NCI-H1436 treated with DMSO at 0.1 percent for 48 hours (cell line): ENCODE measurements at places on chromosomes 4 and X.

DNA sequence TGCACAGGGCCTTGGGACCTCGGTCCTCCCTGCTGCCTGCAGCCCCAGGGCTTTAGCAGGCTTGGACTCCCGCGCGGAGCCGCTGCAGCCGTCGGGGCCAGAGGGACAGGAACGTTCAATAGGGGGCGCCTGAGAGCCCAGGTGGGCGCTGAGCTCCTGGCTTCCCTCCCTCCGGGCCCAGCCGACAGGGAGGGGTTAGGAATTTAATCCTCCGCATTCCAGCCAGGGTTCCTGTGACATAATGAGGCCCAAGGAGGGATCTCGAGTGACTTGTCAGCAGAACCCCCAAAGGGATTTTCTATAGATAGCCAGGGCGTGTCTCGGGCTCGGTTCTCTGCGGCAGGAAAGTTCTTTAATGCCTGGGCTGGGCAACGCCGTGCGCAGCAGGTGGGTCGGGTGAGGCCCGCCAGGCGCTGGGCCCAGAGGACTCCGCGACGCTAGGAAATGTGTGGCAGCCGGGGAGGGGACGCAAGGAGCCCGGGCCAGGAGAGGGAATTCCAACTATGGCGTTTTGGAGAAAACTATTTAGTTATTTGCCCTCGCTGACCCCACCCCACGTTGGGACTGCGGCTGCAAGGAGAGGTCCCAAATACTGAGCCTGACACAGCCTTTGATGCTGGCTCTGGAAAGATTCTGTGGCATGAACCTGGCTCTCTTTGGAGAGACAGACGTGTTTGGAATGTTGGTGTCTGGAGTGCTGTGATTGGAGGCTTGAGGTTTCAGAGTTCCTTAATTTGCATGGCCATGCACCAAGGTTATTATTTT, 285.2 kb upstream of the GATB start:
- DNase-seq: no peak

GRCh38 chr4:98746530-98746929, 88.1 kb upstream of the TSPAN5 start:
- no peak for DNase-seq

DNA sequence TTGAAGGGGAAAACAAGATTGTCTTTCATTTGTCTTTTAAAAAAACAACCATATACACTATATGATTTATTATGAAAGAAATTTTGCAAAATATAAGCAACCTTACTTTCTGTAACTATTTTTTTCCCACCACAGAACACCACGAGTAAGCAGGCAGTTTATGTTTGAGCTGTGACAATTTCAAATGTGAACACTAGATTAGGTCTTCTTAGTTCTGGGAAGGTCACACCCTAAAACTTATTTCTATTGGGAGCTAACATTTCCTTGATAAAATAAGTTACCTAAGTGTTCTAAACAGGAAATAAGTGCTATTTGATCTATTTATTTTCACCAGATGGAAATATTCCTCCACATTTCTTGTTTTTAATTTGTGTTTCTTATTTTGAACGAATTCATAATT, 50.6 kb downstream of the PCDH7 start:
- no peak for DNase-seq

DNA sequence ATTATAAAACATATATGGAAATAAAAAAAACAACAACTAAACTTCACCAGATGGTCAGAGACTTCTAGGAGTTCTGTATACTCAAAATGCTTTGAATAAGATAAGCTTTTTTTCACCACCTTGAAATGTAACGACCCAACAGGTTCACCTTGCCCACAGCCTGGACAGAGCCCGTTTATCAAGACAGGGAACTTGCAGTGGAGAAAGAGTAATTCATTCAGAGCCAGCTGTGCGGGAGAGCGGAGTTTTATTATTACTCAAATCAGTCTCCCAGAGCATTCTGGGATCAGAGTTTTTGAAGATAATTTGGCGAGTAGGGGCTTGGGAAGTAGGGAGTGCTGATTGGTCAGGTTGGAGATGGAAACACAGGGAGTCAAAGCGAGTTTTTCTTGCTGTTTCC, 38.5 kb downstream of the AGA start:
- no peak for DNase-seq

DNA sequence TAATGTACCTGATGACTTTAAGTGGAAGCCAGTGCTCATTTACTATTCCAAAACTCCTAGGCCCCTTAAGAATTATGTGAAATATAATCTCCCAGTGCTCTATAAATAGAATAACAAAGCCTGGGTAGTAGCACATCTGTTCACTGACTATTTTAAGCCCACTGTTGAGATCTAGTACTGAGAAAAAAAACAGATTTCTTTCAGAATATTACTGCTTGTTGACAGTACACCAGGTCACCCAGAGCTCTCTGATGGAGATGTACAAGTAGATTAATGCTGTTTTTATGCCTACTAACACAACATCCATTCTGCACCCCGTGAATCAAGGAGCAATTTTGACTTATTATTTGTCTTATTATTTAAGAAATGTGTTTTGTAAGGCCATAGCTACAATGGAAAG, 75.7 kb downstream of the FAM47C start:
- no peak for DNase-seq

DNA sequence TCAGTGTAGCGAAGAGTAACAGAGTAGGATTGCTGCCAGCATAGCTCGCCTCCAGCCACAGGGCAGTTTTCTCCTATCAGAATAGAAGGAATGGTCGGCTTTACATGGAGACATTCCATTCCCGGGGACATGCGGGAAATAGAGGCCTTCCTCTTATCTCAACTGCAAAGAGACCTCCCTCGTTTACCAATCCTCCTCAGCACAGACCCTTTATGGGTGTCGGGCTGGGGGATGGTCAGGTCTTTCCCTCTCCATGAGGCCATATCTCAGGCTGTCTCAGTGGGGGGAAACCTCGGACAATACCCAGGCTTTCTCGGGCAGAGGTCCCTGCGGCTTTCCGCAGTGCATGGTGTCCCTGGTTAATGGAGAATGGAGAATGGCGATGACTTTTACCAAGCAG, 285.0 kb downstream of the ASMT start:
- DNase-seq: no peak

- no peak for DNase-seq
Measured at GRCh38 chrX:133812402-133812801, 173.0 kb downstream of the GPC3 start.

DNA sequence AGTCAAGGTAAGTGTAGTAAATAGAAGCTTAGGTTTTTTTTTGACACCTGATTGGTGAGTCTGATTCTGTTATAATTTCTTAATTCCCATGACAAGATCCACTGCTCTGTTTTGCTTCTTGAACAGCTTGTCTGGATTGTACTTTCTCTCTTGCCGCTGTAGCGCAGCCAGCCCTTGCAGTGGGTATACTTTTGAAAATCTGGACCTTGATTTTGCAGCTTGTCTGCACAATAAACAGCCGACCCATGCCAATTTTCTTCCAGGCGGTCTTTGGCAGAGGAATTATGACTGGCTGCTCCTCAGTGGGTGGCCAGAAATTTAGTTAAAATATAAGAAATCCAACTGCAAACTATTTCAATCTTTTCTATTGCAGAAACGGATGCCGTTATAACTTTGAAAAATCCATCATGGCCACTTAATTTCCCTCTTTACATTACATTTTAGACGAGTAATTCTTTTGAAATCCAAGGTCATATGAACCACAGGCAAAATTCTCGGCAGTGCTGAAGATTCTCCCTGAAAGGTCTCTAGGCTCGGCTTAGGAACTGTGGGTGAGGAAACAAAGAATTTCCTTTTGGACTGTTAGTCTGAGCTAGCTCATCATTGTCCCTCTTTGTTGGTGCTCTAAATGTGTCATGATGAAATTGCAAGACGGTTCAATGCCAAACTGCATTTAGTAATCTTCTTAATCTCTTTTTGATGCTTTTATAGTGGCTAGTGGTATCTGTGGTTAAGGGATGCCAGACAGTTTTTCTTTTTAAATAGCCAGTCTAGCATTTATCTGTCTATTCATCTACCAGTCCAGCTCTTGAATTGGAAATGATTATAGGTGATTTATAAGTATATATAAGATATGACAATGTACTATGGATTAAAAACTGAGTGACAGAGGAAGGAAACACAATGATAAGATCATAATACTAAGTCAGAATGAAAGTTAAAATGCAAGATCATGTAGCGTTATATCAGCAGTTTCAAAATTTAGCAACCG, 31.5 kb upstream of the PTTG2 start:
- no peak for DNase-seq

DNA sequence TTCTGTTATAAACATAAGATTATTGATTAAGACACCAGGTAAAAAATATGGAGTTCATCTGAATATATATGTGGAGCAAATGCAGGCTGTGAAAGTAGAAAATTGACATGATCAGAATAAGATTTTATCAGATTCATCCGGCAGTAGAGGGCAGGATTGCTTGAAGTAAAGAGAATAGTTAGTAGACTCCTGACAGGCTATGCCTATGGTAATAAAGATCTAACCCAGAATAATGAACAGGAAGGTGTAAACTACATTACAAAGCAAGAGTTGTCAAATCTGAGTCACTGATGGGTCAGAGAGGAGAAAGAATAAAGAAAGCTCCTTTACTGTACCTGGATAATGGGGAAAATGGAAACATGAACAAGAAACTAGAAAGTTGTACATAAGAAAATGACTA, 20.8 kb upstream of the TMEM184C start:
- no peak for DNase-seq

- no peak for DNase-seq
Measured at GRCh38 chrX:16075087-16075486, 48.3 kb upstream of the GRPR start.

DNA sequence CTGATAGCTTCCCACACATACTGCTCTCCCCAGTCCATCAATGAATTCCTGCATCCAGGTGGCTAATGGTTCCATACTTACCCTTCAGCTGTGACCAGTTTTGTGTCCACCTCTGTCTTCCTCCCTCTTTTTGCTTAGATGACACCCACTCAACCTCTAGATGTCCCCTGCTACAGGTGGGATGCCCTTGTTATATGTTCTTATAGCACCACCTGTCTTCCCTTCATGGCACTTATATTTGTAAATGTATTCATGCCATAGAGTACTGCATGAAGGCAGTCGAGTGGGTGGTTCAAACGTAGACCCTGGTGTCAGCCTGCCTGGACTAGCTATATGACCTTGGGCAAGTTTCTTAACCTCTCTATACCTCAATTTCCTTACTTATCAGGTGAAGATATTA, 6.5 kb upstream of the USP46 start:
- DNase-seq: no peak

DNA sequence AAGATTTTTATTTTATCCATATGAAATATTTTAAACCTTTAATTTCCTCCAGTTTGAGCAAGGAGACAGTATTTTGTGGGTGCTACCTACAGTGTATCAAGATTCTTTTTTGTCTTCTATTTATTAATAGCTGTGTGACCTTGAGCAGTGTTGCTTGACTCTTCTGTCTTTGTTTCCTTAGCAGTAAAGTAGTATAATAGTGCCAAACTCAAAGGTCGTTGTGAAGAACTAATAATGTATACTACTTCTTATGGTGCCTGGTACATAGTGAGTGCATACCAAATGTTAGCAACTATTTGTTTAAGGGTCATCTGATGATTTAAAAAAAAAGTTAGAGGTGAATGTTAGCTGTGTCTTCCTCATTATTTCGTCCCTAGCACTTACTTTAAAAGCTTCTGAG, 30.5 kb downstream of the SMARCAD1 start:
- DNase-seq: no peak

DNA sequence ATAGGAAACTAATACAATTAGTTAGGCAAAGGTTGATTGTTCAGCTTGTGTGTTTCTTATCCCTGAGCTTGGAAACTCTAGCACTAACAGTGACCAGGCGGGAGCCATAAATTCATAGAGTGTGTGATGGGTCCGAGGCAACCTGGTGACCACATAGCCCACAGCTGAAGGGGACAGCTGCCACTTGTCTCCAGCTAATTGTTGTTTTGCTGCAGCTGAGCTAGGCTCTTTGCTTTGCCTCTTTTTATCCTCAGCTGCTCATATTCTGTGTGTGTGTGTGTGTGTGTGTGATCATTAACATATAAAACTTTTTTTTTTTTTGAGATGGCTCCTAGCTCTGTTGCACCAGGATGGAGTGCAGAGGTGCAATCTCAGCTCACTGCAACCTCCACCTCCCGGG, 53.2 kb downstream of the DOCK11 start:
- DNase-seq: no peak

GRCh38 chr4:125951261-125951887, 636.6 kb downstream of the FAT4 start:
- no peak for DNase-seq

- DNase-seq: no peak
Measured at GRCh38 chr4:2406406-2406805, 12.0 kb downstream of the ZFYVE28 start.

DNA sequence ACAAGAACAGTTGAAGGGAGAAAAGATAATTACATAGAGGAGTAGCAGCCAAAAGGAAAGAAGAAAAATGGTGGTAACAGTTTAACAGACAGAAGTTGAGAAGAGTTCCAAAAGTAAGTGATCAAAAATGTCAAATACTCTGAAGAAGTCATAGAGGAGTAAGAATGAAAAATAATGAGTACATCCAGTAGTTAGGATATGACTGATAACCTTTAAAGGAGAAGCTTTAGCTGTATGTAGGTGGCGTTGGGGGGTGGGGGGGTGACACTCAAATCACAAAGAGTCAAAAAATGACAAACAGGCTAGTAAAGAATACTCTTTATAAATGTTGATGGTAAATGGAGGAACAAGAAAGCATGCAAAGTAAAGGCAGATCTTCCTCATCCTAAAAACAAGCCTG, 40.6 kb downstream of the RAB33A start:
- no peak for DNase-seq

DNA sequence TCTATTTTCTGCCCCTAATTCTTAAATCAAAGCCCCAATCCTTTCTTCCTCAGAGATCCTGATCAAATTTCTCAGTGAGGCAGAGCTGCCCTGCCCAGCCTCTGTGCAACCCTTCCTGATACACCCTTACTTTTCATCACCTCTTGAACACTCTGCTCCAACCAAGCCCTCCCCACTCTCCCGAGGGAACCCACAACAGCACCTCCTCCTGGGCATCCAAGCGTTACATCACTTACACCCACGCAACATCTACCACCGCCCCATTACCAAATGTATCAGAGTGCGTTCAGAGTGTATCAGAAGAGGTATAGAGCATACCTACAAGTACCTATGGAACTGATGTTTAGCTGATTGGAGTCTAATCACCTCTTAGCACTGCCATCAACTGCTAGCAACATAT, 186.5 kb downstream of the RAP1GDS1 start:
- DNase-seq: no peak

DNA sequence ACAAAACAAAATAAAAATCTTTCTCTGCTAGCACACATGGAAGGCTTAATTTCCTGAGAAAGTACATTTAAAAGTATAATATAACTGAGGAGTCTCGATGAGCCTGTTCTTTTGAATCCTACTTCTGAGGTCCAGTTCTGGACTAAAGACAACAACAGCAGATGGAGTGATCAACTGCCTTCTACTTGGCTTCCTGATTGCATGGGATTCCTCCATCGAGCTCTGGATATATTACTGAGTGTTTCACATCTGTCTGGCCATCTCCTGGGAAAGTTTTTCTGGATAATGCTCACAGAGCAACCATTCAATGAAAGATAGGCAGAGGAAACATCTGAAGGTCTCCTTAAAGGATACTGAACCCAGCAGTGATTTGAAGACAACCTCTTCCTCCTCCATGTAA, 42.6 kb downstream of the KDR start:
- no peak for DNase-seq

GRCh38 chr4:100369871-100370270, 148.0 kb downstream of the EMCN start:
- DNase-seq: no peak

GRCh38 chr4:68748181-68748991, 67.4 kb upstream of the UGT2B10 start:
- no peak for DNase-seq
